ENCODE measurements at places on chromosomes 4 and X.

DNA sequence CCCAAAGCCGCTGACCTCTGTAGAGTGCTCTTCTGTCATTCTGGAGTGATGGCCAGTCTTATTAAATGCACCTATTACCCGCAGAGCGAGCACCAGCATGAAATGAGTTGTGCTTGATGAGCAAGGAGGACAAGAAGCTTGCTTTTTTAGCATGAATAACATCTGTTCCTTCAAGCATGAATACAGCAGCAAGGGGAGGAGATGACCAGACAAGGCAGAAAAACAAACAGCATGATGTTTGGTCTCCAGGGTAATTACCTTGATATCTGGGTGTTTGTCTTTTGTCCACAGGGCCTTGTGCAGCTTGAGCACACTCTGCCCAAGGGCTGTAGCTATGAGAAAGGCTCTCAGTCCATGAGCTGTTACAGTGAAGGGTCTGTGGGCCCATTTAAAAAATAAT is 324.8 kb upstream of the DDX53 start:
- no peak for DNase-seq

DNA sequence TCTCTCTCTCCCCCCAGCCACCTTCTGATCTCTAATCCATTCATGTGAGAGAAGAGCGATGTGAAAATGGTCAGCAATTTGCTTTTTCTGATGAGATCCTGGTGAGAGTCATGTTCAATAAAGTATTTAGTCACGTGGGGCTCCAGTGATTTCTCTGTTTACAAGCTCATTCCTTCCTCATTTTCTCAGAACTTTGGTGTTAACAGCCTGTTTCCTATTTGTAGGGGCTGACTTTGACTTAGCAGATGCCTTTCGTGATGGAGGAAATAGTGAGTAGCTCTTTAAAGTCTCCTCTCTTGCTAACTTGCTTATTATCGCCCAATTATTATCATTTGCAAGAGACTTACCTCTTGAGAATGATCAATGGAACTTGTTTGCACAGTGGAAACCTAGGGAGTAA is 72.6 kb upstream of the CD99 start:
- no peak for DNase-seq

GRCh38 chr4:188002751-188003150 is 7.2 kb downstream of the ZFP42 start:
- no peak for DNase-seq

DNA sequence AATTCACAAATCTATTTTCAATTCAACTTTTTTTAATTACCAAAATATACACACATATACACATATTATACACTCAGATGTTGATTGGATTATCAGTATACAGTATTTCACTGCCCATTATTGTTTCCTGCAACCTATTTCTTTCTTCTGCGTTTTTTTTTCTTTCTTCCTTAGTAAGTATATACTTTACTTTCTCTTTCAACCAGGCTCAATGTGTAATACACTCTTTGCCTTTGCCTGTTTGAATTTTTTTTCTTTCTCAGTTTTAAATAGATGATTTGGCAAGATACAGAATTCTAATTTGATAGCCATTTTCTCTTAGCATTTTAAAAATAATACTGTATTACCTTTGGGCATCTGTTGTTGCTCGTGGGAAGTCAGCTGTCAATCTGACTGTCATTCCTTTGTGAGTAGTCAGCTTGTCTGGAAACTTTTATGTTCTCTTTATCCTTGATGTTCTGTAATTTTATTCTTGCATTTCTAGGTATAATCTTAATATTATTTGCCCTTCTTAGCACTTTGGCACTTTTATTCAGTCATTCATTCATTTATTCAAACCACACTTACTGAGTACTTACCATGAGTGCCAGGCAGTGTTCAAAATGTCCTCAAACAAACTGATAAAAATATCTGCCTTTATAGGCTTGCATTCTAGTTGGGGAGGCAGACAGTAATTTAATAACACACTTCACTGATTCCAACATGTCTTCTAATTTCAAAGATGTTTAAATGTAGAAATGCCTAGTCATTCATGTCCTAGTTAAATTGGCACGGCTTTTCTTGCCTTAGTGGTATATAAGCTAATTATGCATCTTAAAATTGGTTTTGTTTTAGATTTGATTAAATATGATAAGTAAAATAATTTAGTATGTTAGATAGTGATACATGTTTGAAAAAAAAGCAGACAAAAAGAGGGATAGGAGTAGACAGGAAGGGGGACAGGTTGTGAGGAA is 3.7 kb downstream of the USP38 start:
- no peak for DNase-seq
